Ascending aorta (tissue), 2 donors: ENCODE measurements at places on chromosomes 4 and X.

DNA sequence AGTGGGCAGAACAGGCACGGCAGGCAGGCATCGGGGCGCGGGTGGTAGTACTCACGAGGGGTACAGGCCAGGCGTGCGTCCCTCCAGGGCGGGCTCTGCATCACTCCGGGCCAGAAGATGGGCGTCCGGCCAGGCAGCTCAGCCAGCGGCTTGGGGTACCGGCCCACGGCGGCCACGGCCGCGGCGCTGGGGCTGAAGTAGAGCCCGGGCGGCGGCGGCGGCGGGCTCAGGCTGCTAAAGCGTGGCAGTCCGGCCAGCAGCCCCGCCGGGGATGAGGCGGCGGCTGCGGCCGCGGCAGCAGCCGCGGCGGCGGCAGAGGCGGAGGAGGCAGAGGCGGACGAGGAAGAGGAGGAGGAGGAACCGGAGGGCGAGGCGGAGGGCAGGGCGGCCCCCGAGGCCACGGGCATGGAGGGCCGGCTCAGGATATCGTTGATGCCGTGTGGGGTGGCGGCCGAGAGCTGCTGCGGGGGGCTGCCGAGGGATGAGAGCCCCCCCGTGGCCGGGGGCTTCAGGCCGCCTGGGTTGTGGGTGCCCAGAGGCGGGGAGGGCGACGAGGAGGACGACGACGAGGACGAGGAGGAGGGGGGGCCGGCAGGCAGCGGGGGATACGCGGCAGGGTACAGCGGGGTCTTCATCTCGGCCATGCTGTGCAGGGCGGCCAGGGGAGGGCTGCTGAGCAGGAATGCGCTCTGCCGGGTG is 1.4 kb downstream of the NKX6-1 start:
- no peak for DNase-seq

DNA sequence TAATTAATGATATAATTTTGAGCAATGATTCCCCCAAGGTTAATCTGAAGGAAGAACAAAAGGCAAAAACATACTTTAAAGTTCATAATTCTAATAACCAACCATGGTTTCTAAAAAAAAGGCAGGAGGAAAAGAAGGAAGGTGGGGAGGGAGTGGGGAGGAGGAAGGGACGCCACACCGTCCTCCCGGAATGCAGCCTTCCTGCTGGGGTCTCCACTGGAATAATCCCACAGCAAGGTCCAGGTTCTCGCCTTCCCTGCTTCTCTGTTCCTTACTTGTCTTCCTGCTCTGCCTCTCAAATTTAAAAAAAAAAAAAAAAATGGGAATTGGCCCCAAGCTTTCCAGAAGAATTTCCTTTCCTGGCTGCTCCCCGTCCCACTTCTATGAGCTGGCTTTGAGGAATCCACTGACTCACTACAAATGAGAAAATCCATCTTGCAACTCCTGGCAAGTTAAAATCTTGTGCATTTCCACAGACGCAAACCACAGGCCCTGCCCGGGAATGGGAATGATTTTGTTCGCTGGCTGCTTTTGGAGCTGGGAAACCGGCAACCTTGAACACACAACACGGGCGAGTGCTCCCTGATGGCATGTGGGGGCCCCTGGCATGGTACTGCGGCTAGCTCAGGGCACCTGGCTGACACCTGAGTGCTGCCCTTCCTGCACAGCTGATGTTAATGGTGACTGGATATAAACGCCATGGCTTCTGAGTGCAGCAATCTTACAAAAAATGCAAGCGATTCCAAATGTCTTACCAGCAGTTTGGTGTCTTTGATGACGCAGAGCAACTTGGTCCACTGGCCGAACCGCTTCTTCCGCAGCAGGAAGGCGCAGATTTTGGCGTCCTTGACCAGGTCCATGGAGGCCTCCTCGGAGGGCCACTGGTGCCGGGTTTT is 97.0 kb downstream of the AFAP1 start:
- peak; percentile 49 for DNase-seq

DNA sequence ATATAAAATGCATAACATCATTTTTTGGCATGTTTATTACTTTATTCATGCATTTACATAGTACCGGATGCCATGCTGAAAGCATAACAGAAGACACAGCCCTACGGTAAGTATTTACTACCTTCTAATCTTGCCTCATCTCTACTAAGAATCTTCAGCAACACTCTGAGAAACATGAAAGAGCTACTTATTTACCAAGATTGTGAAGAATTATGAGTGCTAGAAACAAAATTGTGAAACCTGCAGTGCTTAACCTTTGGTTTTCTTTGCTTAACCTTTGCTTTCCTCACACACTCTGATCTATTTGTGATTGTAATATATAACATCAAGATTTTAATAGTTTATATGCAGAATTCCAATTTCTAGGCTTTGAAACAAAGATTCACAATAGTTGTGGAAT is 7.4 kb downstream of the ANTXR2 start:
- DNase-seq = no peak

DNA sequence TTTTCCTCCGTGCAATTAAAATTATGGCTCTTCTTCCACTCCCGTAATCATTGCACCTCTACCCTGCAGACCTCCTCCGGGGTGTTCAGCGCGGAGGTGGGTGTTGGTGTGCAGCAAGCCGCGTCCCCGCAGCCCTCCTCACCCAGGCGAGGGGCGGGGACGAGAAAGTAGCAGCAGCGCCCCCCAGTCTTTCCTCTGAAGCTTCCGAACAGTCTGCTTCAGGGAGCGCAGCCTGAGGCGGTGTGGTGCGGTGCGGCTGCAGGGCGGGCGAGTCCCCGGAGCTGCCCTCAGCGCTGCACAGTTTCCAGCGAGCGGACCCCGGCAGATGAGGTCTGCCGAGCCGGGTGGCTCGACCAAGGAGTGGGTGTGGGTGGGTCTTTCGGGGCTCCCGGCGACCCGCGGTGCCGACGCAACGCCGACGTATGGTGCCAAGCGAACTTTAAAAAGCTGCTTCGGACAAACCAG is at the start of gene FRAS1:
Gene FRAS1, plus strand, starts transcription at position 189 of the 465 bp plus-strand sequence. CDS start 687 bp downstream, outside the sequence.
- no peak for DNase-seq

DNA sequence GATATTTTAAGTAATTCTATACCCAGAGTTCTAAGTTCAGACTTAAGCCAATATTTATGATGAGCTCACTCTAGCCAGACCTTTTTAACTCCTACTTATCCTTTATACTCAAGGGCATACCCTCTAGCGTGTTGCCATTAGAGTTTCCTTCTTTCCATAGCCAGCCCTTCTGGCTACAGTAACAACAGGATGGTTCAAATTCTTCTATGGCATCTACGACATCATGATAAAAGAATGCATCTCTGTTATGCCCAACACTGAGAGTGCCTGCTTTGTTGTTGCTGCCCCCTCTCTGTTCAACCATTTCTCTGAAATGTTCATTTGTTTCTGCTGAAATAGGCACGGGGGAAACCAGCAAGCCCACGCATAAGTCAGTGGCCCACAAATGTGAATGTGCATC is 104.5 kb downstream of the UBE2NL start:
- DNase-seq = no peak

DNA sequence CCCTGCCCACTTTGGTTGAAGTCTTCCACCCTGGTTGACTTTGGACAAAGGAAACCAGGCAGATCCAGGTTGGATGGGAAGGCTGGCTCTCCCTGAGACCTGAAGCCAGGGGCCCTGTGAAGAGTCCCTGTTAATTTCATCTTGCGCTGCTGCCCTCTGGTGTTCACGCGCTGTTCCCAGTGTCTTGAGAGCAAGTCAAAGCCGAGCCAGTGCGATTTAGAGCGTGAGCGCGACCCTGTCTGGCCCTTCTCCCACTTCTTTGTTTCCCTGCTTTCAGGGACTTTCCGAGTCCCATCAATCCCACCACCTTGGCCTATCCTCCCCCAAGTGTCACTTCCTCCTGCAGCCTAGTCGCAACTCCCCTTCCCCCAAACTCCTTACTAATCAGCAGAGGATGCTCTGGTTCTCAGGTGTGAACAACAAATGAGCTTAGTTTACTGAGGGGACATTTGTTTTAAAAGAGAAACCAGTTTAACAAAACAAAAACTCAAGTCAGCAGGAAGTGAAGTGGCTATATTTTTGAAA is 25.8 kb upstream of the CHRNA9 start:
- peak; percentile 93 for DNase-seq

DNA sequence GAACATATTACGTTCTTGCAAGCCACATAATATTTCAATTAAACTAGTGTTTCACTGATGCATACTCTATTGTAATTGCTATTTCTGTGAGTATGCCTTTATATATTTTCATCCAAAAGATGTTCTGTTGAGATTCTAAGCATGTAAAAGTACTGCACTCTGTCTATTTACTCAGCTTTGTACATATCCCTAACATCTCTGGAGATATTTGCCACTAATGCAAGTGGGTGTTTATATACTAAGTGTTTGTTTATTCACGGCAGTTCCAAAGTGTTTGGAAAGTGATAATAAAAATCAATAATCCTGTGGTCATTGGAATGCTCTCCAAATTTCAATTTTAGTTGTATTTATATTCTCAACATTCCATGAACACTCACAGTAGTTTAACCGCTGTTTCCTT is 1989.0 kb downstream of the C4orf33 start:
- no peak for DNase-seq

GRCh38 chrX:138765051-138765450 is 53.5 kb upstream of the FGF13 start:
- no peak for DNase-seq

DNA sequence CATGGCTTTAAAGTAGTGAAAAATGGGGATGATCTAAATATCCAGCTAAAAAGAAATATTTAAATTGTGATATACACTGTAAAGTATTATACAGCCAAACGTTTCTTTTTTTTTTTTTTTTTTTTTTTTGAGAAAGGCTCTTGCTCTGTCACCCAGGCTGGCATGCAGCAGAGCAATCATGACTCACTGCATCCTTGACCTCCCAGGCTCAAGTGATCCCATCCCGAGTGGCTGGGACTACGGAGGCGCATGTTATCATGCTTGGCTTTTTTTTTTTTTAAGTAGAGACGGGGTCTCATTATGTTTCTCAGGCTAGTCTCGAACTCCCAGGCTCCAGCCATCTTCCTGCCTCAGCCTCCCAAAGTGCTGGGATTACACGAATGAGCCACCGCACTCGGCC is 17.1 kb downstream of the SMIM14 start:
- DNase-seq = peak; percentile 83

DNA sequence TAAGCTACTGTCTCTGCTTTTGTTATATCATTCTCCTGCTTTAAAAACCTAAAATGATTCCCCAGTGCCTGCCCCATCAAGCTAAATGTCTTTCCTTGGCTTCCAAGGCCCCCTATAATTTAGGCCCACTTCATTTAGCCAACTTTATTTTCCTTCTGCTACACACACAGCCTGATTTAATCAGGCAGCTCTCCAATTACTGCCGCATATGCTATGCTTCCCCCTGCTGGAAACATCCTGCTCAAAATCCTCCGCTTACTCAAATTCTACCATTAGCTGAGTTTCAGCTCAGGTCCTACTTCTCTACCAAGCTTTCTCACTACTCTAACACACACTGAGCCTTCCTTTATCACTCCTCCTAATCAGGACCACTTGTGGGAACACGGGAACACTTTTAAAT is 17.0 kb downstream of the LAMP2 start:
- DNase-seq = no peak

DNA sequence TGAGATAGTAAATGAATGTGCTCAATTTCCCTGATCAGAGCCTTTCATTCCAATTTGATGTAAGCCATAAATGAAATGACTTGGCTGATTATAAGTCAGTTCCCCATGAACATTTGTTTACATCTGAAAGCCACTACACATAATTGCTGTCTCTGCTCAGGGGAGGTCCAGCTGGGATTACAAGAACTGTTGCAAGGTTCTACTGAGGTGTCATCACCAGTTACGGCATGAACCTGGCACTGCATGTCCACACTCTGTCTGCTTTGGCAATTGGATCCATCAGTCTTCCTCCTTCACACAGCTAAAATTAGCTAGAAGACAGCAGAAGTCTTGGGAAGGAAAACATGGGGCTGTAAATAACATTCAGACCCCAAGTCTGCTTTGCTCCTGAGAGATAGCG is 12.8 kb upstream of the MBNL3 start:
- no peak for DNase-seq

GRCh38 chrX:107549504-107549903 is 78.8 kb upstream of the PRPS1 start:
- no peak for DNase-seq

GRCh38 chr4:122732329-122733026 is at the start of gene BBS12:
Gene BBS12 (plus strand): TSS chr4:122732704. CDS start chr4:122741893, 9,189 bp downstream.
- DNase-seq = peak; percentile 100

DNA sequence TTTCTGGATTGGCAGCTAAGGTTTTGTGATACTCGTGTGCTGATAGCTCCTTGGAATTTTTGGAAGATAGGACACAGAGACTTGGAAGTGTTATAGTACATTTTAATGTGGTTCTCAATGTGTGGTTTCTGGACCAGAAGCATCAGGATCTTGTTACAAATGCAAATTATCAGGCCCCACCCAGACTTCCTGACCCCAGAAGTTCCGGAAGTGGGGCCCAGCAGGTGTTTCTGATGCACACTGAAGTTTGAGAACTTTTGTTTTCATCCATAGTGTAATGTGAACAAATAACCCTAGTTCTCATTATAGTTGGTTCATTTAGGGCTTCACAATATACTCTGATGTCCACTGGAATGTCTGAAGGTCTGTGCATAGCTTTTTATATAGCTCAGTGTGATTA is 49.6 kb downstream of the LAMP2 start:
- DNase-seq = no peak

DNA sequence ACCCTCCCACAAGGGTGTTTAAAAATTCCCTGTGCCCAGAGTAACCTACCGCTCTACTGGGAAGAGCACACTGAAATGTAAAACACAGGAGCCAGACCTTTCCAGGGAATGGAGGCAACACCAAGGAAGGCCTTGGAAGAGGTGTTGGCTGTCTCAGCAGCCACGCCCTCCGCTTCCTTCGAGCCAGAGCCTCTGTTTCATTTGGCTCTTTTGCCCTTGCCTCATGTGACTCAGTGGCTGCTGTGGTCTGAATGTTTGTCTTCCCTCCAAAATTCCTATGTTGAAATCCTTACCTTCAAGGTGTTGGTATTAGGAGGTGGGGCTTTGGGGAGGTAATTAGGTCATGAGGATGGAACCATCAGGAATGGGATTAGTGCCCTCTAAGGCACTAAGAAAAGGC is 11.3 kb downstream of the SCD5 start:
- DNase-seq = no peak

GRCh38 chr4:54085284-54085683 is 14.7 kb upstream of the GSX2 start:
- no peak for DNase-seq

- DNase-seq = no peak
These were observed 28.1 kb downstream of the INPP4B start for GRCh38 chr4:142818031-142818430.

- DNase-seq = no peak
These were observed 45.4 kb downstream of the CEP135 start for GRCh38 chr4:55993994-55994663.

DNA sequence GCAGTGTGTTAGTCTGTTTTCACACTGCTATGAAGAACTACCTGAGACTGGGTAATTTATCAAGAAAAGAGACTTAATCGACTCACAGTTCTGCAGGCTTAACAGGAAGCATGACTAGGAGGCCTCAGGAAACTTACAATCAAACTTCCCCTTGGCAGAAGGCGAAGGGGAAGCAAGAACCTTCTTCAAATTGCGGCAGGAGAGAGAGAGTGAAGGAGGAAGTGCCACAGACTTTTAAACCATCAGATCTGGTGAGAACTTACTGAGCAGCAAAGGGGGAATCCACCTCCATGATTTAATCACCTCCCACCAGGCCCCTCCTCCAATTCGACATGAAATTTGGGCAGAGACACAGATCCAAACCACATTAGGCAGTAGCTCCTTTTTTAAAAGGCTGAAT is 59.2 kb upstream of the LEF1 start:
- DNase-seq = no peak

- no peak for DNase-seq
These were observed 11.7 kb downstream of the MEPE start for GRCh38 chr4:87844452-87844851.

- DNase-seq = no peak
These were observed 37.1 kb downstream of the SLC39A8 start for GRCh38 chr4:102308032-102308799.
